ENCODE measurements at places on chromosomes 5 and 9. TPM values are rescaled to one million over a fixed set of nuclear protein-coding genes. Genes with fewer than 3 reads are reported as not detected.

DNA sequence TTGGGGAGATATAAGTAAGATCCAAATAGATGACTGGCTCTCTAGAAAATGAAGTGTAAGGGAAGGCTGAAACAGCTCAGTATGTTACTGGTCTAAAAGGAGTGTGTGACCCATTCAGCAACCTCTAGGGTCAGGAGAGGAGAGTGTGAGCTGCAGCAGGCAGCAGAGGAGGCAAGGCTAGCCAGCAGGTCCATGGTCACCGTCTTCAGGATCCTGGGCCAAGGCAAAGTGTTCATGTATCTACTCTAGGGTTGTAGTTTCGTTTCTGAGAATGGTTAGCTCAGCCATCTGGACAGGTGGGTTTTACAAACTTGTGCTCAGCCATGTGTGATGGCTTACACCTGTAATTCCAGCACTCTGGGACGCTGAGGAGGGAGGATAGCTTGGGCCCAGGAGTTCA is 13.7 kb downstream of the MYO10 start:
- DNase-seq, result no peak

- DNase-seq, result no peak
These were observed 759 bp downstream of the GEMIN5 start for GRCh38 chr5:154937186-154937717.

DNA sequence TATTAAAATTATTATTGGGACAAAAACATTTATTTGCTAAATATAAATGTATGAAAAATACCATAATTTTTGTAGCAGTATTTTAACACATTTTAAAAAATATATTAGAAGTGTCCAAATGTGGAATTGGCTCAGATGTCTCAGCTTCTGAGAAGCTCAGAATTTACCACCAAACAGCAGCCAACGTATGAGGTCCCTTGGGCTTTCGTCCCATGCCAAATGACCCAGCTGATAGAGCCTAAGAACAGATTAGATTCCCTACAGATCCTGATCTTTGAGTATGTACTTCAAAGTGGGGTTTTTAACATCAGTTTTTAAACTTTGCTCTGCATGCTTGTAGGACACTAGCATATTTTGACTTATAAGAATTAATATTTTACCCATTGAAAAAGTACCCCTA is 77.3 kb upstream of the RPS23 start:
- DNase-seq, result no peak

DNA sequence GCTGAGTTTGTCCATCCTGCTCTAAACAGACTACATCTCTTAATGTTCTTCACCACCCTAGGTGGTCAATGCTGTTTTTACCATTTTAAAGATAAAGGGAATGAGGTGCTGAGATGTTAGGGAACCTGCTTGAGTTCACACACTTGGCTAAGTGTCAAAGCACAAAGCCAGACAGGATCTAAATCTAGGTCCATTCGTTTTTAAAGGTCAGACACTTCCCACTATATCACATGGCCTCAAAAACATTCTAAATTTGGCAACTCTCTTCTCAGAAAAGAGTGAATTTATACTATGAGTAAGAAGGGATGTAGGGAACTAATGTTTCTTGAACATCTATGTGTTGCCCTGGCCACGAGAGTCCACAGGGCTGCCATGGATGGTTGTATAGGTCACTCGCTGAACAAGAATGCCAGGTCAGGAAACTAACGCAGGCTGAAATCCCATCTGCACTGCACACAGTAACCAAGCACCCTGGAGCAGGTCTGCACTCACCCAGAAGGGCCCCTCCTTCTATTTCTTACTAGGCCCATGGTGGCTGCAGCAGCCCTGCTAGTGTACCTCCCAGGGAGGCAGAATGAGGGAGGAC is 213.0 kb downstream of the SPOCK1 start:
- no peak for DNase-seq

DNA sequence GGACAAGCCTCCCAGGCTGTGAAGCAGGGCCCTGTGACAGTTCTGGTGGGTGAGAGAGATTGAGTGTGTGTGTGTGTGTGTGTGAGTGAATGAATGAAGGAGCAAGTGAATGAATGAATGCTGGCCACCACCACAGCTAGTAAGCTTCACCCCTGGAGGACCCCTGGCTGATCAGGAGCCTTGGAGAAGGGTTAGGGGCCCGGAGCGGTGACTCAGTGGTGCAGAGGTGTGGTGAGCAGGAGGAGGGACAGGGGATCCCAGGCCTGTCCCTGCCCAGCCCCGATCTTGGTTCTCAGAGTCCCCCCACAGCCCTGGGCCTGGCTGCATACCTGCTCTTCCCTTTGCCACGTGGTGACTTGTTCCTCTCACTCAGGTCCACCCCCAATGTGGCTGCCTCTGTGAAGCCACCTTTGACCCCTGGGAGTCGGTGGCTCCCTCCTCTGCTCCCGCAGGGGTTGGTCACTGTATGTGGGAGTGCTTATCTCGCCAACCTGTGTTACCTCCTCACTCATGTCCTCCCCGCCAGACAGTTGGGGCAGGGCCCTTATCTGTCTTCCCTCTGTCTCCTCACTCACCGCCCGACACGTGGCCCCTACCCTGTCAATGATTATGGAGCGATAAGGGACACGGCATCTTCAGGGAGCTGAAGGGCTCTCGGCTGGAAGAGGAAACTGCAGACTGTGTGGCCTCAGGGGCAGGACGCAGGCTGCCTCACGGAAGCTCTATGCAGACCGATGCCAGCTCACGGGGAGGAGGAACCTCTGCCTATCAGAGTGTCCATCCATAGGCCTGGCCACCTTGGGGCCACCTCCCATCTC is 99.9 kb upstream of the PITX1 start:
- DNase-seq, result no peak

DNA sequence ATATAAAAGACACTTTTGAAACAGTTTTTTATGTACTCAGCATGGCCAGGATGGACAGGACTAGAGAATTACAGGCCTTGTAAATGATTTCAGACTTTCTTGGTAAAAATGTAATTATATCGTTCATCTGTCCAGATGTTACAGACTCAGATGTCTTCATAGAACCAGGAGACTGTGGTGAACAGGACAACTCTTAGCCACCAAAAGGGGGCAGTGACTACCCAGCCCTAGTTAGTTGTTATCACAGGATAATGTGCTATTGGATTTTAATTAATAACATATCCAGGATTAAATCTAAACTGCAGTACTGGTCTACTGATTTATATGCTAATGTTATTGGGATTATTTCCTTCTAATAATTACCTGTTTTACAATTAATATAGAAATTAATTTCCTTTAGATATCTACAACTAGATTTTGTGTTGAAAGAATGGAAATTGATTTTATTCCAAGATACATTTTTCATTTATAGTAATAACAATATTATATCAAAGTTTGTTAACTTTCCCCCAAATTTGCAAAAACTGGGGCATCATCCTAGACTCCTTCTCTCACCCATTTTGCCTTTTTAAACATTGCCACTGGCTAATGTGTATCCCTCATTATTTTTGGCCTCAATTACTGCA is 99.4 kb downstream of the MTREX start:
- no peak for DNase-seq

DNA sequence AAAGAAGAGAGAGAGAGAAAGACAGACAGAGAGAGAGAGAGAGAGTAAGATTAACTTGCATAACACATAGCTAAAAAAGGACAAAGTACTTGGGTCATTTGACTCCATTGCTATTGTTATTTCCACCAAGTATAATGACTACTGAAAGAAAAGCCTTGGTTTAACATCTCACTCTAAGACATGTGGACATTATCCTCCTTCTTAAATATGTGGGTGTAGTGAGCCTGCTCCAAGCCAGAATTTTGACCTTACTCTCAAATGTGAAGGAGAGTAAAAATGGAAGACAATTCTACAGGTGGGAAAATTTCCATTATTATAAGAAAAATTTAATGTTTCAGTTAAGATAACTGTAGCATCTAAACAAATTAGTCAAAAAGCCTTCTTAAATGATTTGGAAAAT is 8.5 kb upstream of the MARCOL start:
- no peak for DNase-seq

DNA sequence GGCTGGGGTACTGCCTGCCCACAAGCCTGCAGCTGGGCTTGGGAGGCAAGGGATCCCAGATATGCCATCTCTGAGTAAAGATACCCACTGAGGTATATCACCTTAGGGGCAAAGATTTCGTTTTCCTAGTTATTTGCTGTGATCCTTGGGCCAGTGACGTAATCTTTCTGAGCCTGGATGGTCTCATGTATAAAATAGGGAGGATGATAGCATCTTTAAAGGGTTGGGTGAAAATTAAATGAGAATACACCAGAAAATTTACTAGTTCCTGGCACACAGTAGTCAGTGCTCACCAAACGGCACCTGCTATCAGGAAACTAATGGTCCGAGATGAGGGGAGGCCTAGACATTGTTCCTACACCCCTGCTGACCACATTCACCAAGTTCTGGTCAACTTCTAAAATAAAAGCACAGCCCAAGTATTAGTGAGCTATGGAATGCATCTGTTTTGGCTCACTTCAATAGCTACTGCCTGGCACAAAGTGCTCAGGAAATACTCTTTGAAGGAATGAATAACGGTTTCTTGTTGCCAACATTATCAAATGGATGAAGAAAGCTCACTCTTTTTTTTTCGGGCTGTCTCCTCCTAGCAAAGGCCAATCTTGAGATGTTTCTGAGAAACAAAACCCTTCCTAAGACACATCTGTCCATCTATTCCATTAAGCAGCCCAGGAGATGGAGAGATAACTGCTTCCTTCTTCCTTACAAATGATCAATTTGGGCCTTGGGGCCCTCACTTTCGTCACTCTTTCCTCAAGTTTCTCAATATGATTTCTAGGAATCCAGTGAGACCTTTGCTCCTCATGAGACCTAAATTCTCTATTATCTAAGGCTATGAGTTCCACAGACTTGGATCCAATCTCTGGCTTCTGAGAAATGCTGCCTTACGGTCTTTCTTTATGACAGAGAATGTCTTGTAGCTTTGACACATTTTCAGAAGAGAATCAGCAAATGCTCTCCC is 98.2 kb downstream of the DPYSL3 start:
- no peak for DNase-seq

- DNase-seq, result no peak
These were observed 32.1 kb downstream of the PRRC1 start for GRCh38 chr5:127549551-127549950.

DNA sequence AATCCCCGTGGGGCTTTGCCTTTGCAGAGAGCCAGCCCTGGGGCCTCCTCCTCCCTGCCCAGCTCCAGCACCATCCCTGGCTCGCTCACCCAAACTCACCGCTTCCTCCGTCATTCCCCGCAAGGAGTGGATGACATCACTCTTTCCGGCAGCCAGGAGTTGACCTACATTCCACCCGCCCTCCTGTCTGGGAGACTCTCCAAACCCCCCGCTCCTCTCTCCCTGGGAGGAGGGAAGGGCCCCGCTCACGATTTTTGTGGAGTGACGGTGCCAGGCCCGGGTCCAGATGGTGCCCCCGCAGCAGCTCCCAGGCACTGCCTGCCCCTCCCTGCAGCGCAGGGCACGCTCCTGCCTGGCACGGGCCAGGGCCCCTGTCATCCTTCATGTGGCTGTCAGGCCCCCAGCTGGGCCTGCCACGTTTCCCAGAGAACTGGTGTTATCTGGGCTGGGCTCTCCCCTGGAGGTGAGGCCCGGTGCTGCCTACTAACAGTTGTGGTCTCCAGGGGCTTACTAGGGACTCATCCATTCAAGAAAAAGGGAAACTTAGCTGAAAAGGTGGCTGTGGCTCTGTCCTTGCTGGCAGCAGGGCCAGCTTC is 52.3 kb downstream of the NTNG2 start:
- DNase-seq, result no peak

Gene PCDHA8
- not detected for total RNA-seq

Gene LHX3
- total RNA-seq, result not detected

Gene RANBP3L
- total RNA-seq, result not detected

Measured in epithelial cell of proximal tubule (primary cell).